ENCODE measurements at places on chromosomes 7 and 10.
A peak's percentile ranks its signal among the peaks of the same experiment; 100 is the strongest.

GRCh38 chr7:90886416-90886815, 290.3 kb downstream of the CDK14 start:
- no peak for DNase-seq

- DNase-seq = no peak
Observed at GRCh38 chr10:103231047-103231551, 14.6 kb upstream of the RPEL1 start.

- DNase-seq = no peak
Observed at GRCh38 chr10:85735997-85736396, 630.6 kb downstream of the GRID1 start.

DNA sequence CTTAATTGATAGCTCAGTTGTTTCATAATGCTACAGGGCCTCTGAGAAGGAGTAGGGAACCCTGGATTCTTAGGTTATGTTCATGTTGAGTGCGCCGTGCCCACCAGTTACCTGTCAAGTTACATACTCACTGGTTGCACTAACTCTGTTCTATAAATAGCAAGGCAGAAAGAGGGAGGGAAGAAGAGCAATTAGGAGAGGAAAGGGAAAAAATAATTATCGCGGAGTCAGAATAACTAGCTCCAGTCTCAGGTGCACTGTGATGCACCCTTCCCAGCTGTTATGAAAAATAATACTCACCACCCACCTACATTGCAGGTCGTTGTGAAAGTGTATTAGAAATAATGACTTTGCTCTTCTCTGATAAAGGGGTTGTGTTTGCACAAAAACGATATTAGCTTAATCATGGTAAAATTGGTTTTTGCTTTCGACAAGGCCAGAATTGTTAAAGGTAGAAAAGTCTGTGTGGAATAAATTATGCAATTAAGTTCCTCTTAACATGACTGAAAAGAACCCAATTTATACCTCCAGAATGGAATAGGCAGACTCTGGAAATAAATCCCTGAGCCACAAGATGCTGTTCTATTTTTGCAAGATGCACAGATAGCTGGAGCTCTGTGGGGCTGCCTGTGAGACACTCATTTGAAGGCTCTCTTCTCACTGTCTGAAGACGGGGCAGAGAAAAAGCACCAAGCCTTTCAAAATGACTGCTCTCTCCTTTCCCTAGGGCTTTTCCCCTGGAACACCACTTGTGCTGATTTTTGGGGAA, 137.6 kb upstream of the PITRM1 start:
- no peak for DNase-seq

GRCh38 chr7:151724250-151724915, 152.5 kb downstream of the PRKAG2 start:
- DNase-seq = no peak

GRCh38 chr10:93680412-93681047, 21.9 kb downstream of the FRA10AC1 start:
- no peak for DNase-seq

DNA sequence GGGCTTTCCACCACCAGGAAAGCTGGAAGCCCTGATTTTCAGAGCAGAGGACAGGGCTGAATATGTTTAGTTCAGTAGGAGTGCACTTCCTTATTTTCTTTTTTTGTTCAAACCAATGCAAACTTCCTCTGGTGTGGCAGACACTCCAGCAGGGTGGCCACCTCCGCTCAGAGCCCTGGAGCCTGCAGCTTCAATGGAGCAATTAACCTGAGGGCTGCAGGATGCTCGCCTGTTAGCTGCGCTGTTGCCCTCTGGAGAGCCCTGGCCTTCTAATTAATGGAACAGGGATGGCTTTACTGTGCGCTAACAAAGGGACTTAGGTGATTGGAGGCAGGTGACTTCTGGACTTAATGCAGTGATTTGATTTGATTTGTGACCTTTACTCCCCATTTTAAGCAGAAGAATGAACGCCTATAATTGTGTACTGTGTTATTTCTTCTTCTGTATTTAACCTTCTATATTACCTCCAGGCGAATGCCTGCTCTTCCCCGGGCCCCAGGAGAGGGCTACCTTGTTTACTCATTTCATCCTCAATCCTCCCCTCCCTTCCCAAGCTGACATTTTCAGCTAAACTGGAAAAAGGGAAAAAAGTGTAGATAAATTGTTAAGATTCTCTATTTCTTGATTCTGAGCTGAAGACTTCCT, 123.0 kb upstream of the CTBP2 start:
- DNase-seq = no peak

DNA sequence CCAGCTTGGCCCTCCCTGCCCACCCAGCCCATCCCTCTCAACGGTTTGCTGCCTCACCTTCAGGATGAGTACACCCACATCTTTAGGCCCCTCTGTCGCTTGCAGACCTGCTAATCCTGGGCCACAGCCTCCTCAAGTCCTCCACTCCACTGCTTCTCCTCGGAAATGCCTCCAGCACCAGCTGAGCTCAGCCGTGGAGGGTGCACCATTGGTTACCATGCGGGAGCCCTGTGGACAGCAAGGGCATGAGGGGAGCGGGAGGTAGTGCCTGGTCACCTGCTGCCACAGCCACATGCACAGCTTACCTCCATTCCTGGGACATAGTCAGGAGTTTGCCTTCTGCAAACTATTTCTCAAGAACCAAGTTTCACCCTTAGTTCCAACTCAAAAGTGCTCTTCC, 286.3 kb upstream of the ZMIZ1 start:
- peak; percentile 10 for DNase-seq

- no peak for DNase-seq
Observed at GRCh38 chr7:135098391-135098790, 49.5 kb upstream of the TMEM140 start.

- DNase-seq = no peak
Observed at GRCh38 chr7:140044251-140044650, 18.5 kb downstream of the PARP12 start.

DNA sequence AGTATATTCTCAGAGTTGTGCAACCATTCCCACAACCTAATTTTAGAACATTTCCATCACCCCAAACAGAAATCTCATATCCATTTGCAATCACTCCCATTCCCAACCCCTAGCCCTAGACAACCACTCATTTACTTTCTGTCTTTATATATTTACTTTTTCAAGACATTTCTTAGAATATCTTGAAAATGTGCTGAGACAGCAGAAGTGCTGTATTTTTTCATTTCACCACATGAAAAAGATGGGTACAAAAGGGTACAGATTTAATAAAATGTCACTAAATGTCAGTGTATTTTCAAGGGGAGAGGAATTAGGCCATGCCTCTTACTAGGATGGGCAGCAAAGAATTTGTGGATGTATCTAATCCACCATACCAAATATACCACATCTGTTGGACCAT, 51.6 kb upstream of the CCDC6 start:
- DNase-seq = no peak

- DNase-seq = no peak
Observed at GRCh38 chr10:21912625-21913024, 90.9 kb downstream of the DNAJC1 start.

DNA sequence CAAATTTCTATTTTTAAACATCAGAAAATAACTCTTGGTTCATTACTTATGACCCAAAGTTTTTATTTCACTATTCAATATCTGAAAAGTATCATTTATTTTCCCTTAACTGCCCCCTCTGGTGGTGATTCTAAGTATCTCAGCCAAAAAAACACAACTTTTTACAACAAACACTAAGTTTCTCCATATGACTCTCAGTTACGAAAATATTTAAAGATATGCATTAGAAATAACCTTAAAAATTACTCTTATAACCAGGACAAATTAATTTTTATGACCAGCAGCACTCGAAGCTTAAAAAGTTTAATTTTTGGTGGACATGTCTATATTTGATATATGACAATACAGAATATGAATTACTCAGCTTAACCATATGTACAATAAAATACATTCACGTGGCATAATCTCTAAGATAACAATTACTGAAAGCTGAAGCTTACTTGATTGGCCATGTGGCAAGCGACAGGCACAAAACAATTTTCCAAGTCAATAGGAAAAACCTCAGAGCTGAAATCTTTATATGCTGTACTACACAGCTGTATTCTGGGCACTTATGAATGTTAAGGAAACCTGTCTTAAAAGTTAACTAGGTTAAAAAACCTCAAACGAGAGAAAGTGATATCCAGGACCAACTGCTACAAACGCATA, 2.3 kb downstream of the HNRNPA2B1 start:
- DNase-seq = no peak

DNA sequence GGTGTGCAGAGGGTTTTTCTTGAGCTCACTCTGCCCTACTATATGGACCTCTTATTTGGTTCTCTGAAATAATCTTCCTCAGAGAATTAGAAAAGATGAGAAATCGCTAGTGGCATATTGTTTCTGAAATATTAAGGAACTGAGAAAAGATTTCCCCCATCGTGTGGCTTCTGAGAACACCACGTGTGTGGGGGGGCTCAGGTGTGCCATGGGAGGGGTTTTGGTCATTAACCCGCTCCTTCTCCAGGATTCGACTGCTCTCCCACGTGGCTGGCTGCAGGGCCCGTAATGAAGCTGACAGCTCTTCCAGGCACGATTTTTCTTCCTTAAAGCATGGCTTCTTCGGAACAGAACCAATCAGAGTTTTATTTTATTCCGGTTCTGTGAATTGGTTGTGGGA, 67.7 kb downstream of the XRCC2 start:
- no peak for DNase-seq

All from uterus (tissue), 4 donors.